ENCODE measurements at places on chromosomes 7 and 10.

GRCh38 chr10:683448-684071, 5.9 kb downstream of the DIP2C start:
- no peak for DNase-seq

- no peak for DNase-seq
Observed at GRCh38 chr10:34370126-34370525, 445.0 kb downstream of the PARD3 start.

GRCh38 chr10:92490387-92490786, 83.5 kb downstream of the IDE start:
- DNase-seq: no peak

DNA sequence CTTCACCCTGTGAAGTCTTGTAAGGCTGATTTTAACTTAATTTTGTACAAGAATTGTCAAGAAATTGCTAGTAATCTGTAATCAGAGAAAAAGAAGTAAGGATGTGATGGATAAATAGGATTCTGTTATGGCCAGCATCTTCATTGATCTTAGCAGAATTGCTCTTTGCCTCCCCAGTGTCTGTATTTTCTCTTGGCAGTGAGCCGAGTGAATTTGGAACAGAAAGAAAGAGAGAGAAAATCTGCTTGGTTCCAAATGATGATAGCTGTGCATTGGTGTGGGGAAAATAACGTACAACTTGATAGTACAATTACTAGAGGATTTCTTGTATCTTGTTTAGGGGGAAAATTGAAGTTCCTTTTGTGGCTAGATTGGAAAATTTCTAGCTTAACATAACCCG, 34.6 kb downstream of the VTI1A start:
- DNase-seq: no peak

DNA sequence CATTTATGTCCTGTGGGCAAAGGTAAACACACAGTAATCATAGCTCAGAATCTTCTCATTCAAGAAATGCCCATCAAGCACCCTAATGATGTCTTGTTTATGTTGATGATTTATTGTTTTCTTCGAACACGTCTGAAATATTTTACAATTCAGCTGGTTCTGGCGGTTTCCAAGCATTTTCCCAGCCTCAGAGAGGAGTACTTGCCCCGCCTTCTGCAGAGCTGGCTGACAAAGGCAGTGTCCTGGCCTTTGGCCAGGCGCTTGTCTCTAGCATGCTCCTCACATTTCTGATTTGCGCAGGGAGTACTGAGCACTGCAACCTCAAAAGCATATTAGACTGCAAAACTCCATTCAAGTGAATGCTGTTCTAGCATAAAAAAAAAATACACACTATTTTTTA, 314.2 kb upstream of the GNAI1 start:
- DNase-seq: no peak

DNA sequence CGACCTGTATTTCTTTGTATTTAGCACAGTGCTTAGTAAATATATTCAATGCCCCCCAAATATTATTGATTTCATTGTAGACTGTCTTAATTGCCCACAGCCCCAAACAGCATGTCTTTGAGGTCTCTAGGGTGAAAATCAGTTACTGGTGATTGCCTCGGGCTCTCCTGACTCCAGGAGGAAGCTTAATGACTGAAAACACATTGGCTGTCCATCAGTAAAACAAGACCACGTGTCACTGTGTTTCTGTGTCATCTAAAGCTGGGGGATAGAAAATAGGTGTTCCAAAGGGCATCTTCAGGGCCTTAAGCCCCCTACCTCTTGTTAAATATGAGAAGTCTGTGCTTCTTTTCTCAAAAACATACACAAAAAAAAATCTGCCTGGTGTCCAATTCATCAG, 67.9 kb downstream of the CACNA2D1 start:
- no peak for DNase-seq

DNA sequence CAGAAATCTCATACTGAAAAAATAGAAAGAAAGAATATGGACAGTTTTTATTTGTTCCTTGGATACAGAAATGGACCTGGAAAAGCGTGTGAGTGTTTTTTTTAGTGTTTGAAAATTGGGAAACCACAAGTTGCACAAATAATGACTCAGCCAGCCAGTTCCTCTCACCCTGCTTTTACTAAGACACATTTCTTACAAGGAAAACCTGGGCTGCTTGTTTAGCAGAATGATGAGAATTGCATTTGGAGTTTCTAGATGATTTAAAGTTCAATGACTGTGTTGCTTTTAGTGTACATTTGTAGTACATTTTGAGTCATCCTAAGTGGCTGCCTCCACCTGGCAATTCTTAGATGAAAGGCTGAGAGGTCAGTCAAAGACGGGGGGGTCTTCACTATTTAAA, 218.7 kb downstream of the ABCA13 start:
- peak; percentile 85 for DNase-seq
